AG20443 (cell line): ENCODE measurements at places on chromosomes 11 and 22.

- no peak for DNase-seq
Measured at GRCh38 chr11:125872138-125872491, 15.4 kb upstream of the HYLS1 start.

GRCh38 chr11:114964676-114965214 lies 286.4 kb downstream of the NXPE2 start:
- DNase-seq, result no peak

DNA sequence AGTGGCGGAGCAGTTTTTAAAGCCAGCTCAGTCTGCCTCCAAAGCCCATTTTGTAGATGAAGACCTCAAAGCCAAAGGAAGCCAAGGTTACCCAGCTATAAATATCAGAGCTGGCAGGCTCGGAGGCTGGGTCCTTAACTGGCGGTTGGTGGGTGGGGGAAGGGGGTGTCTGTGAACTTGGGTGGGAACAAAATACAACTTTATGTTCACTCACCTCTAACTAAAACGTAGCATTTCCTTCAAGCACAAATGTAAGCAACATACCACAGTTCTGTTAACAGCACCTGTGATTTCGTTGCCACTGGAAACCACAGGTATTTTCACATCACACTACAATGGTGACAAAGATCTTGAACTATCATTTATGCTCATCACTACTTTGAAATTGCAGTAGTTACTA lies 99.7 kb upstream of the SYT13 start:
- DNase-seq, result no peak

- DNase-seq, result peak; percentile 35
Measured at GRCh38 chr11:67303835-67304411, 593 bp downstream of the SSH3 start.

GRCh38 chr22:47408409-47408808 lies 646.0 kb downstream of the TBC1D22A start:
- DNase-seq, result no peak
